ENCODE measurements at places on chromosomes 1 and 21.

DNA sequence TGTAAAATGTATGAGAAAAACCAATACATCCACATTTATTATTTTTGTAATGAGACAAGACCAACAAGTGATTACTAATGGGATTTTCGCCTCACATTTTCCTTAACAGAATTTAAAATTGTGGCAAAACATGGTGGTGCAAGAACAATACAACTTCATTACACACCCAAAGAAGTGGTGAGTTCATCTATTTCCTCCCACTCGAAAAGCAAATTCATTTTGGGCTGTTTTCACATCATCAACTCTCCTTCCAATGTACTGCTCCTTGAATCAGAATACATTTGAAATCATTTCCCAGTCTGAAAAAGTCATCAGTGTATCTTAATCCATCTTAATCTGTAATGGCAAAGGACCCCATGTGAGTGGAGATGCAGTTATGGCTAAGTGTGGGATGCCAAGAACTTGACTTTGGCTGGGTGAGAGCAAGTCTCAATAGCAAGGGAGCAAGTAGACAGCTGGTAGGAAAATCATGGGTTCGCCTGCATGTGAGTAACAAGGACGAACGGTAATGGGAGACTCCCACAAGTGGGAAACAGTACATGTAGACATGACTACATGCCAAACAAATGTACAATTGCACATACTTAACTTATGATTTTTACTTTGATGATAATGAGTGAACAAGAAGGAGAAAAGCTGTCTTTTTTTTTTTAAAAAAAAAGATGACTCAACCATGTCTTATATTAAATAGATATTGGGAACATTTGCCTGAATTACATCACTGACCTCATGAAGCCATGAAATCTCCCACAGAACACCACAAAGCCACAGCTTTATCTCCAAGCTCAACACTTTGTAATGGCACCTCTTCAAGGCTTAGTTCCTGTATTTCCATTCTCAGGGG is 46.0 kb downstream of the RUNX1 start:
- no peak for DNase-seq

- DNase-seq, result no peak
Measured at GRCh38 chr1:232352366-232352765, 277.6 kb downstream of the SIPA1L2 start.

DNA sequence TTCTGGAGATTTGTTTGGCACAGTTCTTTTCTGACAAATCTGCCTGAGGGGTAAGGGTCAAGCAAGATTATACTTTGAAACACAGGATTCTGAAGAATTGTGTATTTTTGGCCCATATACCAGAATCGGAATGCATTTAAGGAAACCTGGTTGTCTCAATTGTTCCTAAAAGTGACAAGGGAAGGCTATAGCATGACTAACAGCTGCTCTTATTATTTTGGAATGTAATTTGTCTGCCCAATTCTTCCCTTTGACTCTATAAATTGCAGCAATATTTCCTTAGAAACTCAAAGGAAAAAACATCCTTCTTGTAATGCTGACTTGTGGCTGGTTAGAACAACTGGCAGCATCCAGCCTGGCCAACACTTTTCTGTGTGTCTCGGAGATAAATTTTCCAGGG is 15.8 kb upstream of the VCAM1 start:
- DNase-seq, result no peak

- DNase-seq, result no peak
Measured at GRCh38 chr1:30756545-30757351, 826 bp downstream of the LAPTM5 start.

GRCh38 chr1:149937759-149938158 is 1.1 kb upstream of the MTMR11 start:
- DNase-seq, result no peak

DNA sequence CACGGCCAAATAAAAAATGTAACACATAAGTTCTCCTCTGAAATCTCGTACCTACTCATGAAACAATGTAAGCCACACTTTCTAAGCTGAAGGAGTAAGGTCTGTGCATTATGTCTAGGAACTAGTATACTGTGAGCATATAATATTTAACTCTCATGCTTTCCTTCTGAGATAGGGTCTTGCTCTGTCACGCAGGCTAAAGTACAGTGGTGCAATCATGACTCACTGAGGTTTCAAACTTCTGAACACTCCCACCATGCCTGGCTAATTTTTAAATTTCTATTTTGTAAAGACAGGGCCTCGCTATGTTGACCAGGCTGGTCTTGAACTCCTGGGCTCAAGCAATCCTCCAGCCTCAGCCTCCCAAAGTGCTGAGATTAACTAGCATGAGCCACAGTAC is 71.3 kb downstream of the AHCTF1 start:
- DNase-seq, result no peak

Measured in NCI-H1417 treated with DMSO at 0.1 percent for 48 hours (cell line).